ENCODE measurements at places on chromosomes 4 and X. TPM values are rescaled to one million over a fixed set of nuclear protein-coding genes. Genes with fewer than 3 reads are reported as not detected.

- no peak for DNase-seq
These were observed 73.2 kb upstream of the EFNB1 start for GRCh38 chrX:68755616-68756125.

DNA sequence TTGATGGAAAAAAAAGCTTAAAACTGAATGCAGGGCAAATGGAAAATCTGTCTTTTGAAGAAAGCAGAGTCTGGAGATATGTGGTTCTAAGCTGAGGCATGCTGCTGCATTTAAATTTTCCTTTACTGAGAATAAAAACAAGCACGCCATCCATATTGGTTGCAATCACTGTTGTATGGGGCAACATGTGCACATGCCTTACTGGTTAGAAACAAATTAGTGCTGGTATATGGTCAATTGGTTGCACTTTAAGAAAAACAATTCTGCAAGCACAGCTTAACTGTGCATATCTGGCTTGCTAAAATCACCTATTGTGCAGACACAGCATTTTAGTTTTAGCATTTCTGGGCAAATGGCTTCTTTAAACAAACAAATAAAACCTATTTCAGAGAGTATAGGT lies 239.1 kb downstream of the NDST4 start:
- no peak for DNase-seq

The TMEM156 gene
- polyA plus RNA-seq: 2.3 TPM

- no peak for DNase-seq
These were observed 77.8 kb upstream of the MXD4 start for GRCh38 chr4:2339458-2340271.

- no peak for DNase-seq
These were observed 30.5 kb upstream of the ENPP6 start for GRCh38 chr4:184248216-184248615.

The BMP3 gene
- polyA plus RNA-seq: 0.11 TPM

The BMX gene
- polyA plus RNA-seq: not detected

GRCh38 chr4:87531621-87532020 lies 2.4 kb upstream of the SPARCL1 start:
- DNase-seq: no peak

The NBDY gene
- polyA plus RNA-seq: 54.9 TPM

- DNase-seq: no peak
These were observed 114.0 kb downstream of the RBM47 start for GRCh38 chr4:40515398-40516293.

The TRIM75 gene
- polyA plus RNA-seq: not detected

The BBS12 gene
- polyA plus RNA-seq: 2.2 TPM

GRCh38 chr4:36476135-36476534 lies 194.7 kb downstream of the DTHD1 start:
- no peak for DNase-seq

GRCh38 chr4:122827258-122827878 lies 737 bp downstream of the FGF2 start:
- no peak for DNase-seq
